ENCODE measurements at places on chromosomes 4 and X. TPM values are rescaled to one million over a fixed set of nuclear protein-coding genes. Genes with fewer than 3 reads are reported as not detected.

ANOS1 gene
- total RNA-seq: 0.20 TPM

XKRX gene
- total RNA-seq: 0.59 TPM

ZC4H2 gene
- total RNA-seq: 1.8 TPM

CXCL3 gene
- total RNA-seq: 4.8 TPM

ZFP92 gene
- total RNA-seq: 0.72 TPM

All from A549 treated with Mapracorat at 1 μM for 4 hours (cell line).